ENCODE measurements at places on chromosomes 4 and X. TPM values are rescaled to one million over a fixed set of nuclear protein-coding genes. Genes with fewer than 3 reads are reported as not detected.

DNA sequence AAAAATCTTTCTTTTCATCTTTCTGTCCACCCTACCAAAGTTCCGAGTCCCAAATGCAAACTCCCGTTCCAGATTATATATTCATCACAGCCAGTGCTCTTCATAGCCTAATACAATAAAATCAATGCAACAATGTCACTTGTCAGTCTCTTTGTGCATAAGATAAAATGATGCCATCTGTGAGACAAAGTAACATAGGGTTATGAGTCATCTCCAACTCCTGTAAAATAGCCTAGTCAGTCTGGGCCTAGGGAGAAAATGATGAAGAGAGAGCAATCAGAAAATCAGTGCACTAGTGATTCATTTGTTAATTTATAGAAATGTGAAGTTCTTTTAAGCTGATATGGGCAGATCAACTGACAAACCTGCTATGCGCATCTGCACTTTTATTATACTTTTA, 689.1 kb upstream of the DIAPH2 start:
- no peak for DNase-seq

DNA sequence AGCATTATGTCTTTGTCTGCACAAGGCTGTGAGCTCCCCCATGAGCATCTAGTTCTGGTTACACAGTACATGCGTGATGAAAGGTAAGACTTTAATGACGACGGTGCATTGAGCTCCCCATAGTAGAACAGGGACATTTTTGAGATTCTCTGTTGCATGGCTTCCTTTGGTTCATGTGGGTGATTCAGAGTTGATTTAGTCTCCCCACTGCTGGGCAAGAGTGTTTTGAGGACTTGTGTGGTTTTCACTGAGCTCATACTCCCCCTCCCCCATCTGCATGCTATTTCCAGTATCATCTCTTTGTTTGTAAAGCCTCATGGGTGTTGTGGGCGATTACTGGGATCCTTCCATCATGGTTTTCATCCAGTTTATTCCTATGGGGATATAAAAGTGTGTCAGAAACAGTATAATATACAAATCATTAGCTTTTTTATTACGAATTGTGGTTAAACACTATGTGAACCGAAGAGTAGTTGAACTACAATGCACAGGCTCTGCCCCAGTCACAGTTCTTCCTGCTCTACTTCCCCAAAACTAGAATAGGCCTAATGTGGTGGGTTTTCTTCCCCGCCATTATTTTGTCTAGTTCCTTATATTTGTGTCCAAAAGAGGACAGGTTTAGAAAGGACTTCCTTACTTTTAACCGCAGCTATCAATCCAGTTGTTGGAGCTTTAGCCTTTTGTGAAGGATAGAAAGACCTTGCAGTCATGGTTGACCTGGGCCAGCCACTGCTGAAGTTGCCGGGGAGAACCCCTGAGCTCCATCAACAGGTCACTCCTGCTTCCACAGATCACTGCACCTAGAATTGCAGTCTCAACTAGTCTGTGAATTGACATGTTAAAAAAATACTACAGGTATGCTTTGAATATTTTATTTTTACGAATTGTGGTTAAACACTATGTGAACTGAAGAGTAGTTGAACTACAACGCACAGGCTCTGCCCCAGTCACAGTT, 30.4 kb downstream of the KIT start:
- no peak for DNase-seq

- DNase-seq, result no peak
Measured at GRCh38 chrX:23844502-23845138, 61.6 kb downstream of the SAT1 start.

- no peak for DNase-seq
Measured at GRCh38 chr4:123505095-123506010, 108.8 kb downstream of the SPRY1 start.

DNA sequence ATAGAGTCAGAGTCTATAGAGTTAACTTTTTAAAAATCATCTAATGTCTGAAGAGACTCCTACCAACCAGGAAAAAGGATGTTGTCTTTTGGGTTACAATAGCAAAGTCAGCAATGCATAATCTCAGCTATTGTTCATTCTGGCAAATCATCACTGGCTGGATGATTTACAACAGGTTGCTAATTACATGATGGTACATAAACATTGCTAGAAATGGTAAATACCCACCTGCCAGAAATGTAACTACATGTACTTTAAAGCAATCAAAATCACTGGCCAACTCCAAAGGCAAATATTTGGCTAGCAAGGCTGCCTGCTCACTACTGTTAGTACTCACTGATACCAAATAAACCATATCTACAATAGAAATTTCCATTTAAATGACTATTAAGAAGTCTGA, 91.1 kb downstream of the PPP3CA start:
- DNase-seq, result no peak

DNA sequence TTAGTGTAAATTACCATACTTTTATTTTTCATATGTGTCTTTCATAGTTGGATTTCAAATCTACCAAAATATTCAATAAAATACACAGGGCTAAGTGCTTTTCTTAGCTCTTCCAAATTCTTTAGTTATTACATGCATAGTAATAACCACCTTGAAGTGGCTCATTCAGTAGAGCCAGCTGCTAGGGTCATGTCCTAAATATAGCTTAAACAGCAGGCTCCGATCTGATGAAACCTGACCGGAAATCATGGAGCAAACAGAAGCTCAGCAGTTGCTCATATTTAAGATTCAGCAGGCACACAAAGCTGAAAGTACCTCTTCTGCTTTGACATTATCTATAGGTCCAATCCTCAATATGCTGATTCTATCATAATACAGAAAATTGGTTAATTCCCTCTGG, 1470.4 kb downstream of the ADGRL3 start:
- DNase-seq, result no peak

GRCh38 chr4:182091128-182091527, 152.1 kb upstream of the TENM3 start:
- DNase-seq, result no peak

- DNase-seq, result no peak
Measured at GRCh38 chr4:103073792-103074438, 2.6 kb downstream of the SLC9B2 start.

DNA sequence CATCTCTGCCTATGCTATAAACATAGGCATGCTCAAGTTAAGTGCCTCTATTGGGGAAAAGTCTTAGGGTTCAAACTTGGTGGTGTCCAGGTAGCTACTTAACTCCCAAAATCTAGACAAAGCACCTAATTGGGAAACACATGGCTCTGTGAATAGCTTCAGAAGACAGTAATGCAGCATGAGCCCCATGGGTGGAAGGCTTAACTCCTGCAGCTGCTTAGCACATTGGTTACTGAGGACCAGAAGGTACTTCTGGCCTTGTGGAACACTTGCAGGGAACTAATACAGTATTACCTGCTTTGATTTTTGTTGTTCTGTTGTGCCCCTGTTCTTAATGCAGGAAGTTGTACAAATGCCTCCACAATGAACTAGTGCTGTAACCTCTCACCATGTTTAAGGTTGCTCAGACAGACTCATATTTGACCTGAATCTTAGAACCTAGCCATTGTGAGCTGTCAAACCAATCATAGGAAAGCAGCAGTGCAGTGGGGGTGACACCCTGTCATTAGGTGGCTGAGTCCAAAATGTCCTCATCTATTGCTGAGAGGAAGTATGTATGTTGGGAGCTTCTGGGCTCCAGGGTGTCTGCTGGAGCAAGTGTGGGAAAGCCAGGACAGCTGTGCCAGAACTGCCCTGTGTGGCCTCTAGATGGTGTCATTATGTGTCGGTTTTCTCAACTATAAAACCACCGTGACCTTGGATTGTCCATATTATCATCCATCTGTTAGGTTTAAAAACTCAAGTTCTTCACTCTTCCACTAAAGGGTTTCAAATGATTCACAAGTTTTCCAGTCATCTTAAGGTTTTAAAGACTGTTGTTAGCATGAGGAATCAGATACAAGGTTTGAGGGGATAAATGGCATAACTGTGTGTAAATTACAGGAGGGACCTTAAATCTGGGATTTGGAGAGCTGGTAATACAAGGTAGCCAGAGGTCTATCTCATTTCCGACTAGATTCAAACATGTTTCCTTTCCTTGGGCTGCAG, 69.9 kb upstream of the WDR1 start:
- no peak for DNase-seq

DNA sequence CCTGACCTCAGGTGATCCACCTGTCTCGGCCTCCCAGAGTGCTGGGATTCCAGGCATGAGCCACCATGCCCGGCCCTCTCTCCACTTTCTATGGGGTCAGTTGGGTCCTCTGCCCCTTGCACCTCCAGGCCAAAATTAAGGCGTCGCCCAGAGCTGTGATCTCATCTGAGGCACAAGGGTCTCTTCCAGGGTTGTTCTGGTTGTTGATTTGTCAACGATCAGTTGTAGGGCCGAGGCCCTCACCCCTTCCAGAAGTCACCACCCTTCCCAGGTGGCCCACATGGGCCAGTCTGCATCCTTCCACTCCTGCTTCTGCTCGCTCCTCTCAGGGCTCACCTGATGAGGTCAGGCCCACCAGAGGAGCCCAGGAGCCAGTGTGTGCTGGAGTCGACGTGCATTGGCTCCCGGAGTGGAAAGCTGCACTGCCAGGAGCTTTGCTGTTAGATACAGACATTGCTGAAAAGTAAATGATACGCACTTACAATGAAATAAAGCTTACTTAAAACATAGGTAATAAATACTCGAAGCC, 14.3 kb upstream of the TMEM271 start:
- no peak for DNase-seq

Gene ERAS
- total RNA-seq, result not detected

Gene WDR17
- total RNA-seq, result 1.4 TPM

Gene SMR3A
- total RNA-seq, result not detected

Gene CT45A2
- not detected for total RNA-seq

Gene CXCL9
- 1.8 TPM for total RNA-seq
